Left cardiac atrium (tissue), 4 donors: ENCODE measurements at places on chromosomes 6 and 20. TPM values are rescaled to one million over a fixed set of nuclear protein-coding genes. Genes with fewer than 3 reads are reported as not detected.

- no peak for DNase-seq
Observed at GRCh38 chr20:20553541-20553940, 158.9 kb downstream of the RALGAPA2 start.

- DNase-seq: no peak
Observed at GRCh38 chr6:20811109-20811761, 277.0 kb downstream of the CDKAL1 start.

- DNase-seq: no peak
Observed at GRCh38 chr6:804771-805170, 111.8 kb upstream of the EXOC2 start.

DNA sequence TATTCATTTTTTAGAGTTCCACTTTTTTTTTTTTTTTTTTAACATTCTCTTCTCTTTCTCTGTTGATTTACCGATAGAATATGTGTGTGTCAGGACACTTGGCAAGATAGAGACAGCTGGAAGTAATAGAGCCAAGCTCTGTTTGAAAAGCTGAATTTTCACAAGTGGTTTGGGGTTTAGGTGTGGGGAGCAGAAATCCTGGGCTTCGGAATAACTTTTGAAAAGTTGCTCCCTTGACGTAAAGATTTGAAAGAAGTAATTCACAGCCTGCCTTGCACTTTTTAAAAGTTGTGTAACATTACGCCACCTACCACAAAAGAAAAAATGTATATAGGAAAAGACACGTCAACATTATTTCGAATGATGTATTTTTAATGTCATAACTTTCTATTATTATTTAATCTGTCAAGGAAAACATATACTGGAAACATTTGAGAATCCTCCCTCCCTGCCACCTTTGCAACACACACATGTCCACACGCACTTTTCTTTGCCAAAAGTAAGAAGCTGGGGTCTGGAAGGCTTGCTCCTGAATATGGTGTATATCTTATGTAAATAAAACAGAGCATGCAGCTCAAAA is 917.9 kb downstream of the KIF16B start:
- no peak for DNase-seq

- DNase-seq: no peak
Observed at GRCh38 chr6:167560673-167561569, 236.0 kb downstream of the TTLL2 start.

- DNase-seq: no peak
Observed at GRCh38 chr20:57124366-57124765, 142.1 kb downstream of the BMP7 start.

- DNase-seq: no peak
Observed at GRCh38 chr6:57173886-57174510, 1.9 kb downstream of the BAG2 start.

DNA sequence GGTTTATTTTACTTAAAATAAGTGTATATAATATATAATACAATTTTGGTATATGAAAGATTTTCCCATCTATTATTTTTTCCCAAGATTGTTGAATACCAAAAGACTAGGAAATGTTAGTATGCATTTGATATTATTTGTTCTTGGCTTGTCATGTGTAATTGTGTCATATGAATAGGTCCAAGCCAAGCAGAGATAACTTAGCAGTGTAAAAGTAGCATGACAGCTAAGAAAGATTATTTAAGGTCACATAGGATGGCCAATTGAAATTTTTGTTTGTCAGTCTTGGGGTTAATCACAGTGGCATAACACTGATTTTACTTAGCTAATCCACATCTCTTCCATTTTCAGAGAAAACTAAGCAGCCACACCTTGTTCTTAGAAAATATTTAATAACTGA is 38.8 kb upstream of the RSPO3 start:
- DNase-seq: no peak

DNA sequence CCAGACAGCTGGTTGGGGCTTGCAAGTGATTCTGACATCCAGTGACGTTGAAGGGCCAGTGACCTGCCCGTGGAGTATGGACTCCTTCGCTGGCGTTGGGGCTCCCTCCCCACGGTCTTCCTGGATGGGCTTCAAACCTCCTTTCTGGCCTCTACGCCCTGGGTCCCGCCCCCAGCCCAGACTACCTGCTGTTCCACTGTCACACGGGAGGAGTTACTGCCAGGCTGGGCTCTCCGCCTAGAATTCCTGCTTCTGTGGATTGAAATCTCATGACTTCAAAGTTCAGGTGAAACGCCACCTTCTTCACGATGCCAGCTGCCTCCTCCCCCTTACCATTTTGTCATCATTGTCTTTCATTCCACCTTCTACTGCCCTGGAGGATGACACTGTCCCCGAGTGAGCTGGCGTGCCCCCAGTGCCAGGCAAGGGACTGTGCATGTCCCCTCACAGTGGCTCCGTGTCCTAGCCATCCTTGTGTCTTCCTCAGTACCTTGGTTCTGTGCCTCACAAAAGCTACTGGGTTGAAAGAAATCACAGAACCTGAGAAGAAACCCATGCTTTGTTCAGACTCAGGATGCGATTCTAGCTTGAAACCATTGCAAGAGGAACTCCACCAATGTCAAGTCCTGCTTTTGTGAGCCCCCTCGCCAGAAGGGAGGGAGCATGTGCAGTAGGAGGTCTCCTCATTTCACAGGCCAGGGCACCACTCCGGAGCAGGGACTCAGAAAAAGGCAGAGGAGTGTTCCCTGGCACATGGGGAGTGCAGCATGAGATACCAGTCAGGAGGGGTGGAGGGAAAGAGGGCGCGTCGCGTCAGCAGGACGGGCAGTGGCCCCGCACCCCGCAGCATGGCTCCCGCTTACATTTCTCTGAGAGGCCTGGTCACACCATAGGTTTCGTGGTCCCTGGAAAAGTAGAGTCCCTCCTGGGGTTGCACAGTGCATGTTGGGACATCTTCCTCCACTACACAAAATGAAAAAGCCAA is 11.0 kb upstream of the IRF4 start:
- DNase-seq: no peak

- no peak for DNase-seq
Observed at GRCh38 chr6:3776881-3777507, 25.5 kb upstream of the PXDC1 start.

GRCh38 chr20:15236812-15237211 is 899.4 kb upstream of the FLRT3 start:
- no peak for DNase-seq

DNA sequence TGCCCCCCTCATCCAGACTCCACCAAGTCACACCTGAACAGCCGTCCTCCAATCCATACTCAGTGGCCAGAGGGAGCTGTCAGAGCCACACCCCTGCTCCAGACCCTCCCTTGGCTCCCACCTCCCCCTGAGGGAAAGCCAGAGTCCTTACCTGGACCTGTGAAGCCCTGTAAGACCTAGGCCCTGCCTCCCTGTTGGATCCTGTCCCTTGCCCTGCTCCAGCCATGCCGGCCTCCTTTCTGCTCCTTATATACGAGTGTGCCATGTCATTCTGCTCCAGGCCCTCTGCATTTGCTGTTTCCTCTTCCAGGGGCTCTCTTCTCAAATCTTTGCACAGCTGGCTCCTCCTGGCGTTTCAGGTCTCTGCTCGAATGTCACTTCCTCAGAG is 100.3 kb upstream of the MYL9 start:
- DNase-seq: no peak

GRCh38 chr6:39666706-39667489 is 58.3 kb downstream of the KIF6 start:
- DNase-seq: no peak

DNA sequence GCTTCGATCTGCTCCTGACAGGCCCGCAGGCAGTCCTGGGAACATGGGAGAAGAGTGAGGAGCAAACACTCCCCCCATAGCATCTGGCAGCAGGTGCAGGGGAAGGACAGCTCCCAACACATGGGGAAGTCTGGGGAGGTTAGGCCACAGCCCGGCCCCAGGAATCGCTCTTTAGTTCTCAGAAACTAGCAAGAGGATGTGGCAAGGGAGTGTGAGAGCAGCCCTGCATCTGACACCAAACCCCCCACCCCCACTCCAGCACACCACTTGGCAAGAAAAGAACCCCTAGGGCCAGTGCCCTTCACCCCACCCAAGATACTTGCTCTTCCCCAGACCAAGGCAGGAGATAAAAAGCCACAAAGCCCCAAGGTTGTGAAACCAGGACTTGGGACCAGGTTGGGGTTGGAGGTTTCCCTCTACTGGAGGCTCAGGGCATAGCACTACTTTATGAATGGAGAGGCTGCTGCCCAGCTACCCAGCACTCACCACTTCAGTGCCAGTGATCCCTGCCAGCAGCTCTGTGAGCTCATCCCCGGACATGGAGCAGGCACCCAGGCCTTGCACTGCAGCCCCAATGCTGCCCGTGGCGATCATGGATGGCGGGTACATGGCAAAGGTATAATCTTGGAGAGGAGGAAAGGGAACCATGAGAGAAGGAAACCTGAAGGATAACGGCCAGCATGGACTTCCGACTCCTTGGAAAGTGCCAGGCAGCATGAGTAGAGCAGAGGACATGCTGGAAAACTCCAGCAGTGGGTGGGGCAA is 5.4 kb downstream of the CCND3 start:
- DNase-seq: peak; percentile 71

DNA sequence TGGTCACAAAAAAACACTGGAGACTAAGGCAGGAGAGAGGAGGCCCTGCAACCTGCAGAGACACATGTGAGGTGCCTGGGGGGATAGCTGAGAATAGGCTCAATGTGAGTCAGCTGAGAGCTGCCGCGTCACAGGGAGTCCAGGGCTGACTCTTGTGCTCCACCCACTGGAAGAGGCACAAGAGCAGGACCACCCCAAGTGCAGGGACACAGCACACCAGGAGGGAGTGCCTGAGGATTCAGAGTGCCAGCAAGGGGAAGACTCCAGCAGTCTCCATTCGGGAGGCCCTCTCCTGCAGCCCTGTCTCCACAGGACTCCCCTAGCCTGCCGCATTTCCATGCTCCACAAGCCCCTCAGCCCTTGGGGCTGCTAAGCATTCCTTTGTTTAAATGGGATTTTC is 105.5 kb downstream of the HUS1B start:
- peak; percentile 35 for DNase-seq

GRCh38 chr20:805713-806112 is 27.8 kb upstream of the FAM110A start:
- no peak for DNase-seq

DNA sequence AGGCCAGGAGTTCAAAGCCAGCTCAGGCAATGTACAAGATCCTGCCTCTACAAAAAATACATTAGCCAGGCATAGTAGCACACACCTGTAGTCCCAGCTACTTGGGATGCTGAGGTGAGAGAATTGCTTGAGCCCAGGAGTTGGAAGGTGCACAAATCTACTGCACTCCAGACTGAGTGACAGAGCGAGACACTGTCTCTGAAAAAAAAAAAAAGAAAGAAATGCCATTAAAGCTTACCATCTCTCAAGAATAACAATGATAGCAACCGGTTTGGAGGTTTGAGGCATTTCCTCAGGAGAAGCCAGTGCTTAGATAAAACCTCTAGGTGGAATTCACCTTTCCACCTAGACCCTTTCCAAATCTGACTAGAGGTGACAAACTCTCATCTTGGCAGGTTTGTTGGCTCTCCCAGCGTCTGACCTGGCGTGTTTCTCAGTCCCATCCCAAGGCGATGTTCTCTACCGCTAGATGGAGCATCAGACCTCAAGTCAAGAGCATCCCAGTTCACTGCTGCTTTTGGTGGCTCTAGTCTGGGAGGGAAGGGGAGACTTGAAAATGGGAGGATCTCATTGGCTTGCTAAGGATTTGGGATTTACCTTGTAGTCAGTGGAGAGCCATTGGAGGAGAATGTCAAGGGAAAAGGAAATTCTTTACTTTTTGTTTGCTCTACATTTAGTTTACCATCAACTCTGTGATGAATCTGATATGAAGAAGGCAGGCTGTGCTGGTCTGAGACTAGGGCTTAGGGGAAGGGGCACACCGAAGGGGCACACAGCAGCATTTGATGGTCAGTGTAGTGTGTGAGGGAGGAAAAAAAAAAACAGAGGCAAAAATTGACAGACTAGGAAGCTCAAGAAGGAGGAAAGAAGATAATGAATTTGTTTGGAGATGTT is 67.9 kb downstream of the NCOA7 start:
- peak; percentile 42 for DNase-seq

DNA sequence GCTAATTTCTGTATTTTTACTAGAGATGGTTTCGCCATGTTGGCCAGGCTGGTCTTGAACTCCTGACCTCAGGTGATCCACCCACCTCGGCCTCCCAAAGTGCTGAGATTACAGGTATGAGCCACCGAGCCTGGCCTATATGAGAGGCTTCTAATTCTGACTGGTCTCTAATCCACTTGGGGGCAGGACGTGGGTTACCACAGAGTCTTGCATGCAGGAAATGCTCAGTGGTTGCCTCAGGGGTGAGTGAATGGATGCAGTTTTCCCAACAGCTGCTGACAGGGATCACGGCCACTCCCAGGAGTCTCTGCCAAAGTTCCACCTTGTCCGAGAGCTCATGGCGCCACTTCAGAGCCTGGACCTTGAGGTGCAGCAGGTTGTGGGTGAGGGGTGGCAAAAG is 6.4 kb upstream of the FANCE start:
- no peak for DNase-seq

- DNase-seq: no peak
Observed at GRCh38 chr6:148183776-148184175, 158.9 kb upstream of the SASH1 start.

- DNase-seq: no peak
Observed at GRCh38 chr6:158283304-158283980, 28.8 kb upstream of the TULP4 start.

DNA sequence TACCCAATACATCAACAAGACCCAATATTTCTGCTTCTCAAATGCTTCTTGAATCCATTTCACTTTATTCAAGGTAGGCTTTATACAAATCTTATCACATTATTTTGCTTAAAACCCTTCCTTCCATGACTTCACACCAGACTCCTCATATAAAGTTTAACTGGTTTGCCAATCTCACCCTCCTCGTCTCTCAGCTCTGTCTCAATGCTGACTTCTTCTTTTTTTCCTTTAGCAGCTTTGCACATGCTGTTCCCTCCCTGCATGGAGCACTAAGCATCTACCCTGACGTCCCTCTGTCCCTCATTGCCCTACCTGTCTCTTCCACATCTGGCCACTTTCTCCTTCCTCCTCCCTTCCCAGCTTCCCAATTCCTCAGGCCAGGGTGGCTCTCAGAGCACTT is 31.4 kb downstream of the KCNK17 start:
- no peak for DNase-seq

GRCh38 chr6:110703906-110704594 is 111.2 kb downstream of the CDK19 start:
- DNase-seq: no peak

Gene COL10A1
- not detected for total RNA-seq

Gene APOBEC2
- 42.1 TPM for total RNA-seq

Gene RHAG
- total RNA-seq: 0.97 TPM

Gene TP53TG5
- 0.68 TPM for total RNA-seq

Gene MYL9
- total RNA-seq: 2,055 TPM

Gene DEFB127
- not detected for total RNA-seq

Gene TMEM200A
- total RNA-seq: 0.29 TPM

Gene MCHR2
- total RNA-seq: not detected

Gene OPRM1
- not detected for total RNA-seq

Gene SNPH
- 4.6 TPM for total RNA-seq

Gene GPX5
- total RNA-seq: not detected

Gene RBM24
- total RNA-seq: 132 TPM

Gene BPIFB2
- total RNA-seq: not detected
